ENCODE measurements at places on chromosomes 4 and X. TPM values are rescaled to one million over a fixed set of nuclear protein-coding genes. Genes with fewer than 3 reads are reported as not detected.

DNA sequence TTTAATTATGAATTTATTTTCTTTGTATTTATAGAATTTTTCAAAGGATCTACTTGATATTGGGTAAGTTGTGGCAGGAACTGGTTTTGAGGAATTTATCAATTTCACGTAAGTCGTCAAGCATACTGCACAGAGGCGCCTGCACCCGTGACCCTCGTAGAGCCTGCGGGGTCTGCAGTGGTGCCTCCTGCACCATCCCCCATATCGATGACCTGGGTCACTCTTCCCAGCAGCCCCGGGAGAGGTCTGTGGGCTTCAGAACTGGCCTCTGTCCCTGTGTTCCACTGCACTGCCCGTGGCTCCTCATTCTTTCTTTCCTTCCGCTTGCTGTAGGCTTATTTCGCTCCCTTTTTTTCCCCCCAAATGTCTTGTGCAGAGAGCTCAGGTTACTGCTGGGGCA, 31.5 kb upstream of the CPLX1 start:
- no peak for DNase-seq

- peak; percentile 52 for DNase-seq
Observed at GRCh38 chr4:22607382-22607781, 85.4 kb upstream of the GBA3 start.

DNA sequence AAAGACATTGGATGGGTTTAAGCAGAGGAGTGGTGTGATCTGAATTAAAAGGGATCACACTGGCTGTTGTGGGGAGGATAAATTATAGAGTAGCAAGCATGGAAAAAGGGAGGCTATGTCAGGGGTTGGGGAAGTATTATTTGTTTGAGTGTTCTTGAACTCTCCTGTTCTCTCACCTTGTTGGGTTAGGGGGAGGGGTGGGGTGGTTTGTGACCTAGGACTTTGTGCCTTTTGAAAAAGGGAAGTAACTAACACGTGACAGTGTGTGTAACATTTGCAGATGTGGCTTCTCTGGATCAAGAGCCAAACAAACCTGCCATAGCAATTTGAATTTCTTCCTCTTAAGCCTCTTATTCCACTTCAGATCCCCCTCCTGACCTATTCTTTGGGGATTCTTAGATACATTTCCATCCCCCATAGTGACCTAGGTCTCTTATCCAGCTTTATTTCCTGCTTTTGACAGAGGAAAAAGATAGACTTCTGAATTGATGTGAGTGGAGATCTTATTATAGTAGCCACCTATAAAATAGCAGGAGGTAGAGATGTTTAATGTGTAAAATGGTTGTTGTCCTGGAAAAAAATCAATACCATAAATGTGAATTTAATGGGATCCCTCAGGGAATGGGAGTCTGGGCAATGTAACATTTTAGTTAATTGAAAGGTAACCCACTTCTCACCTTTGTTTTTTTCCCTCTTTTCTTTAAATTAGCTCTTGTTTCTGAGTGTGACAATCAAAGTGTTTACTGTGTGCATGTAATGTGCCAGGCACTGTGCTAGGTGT, 120.4 kb downstream of the CT47B1 start:
- no peak for DNase-seq

SSX5 gene
- total RNA-seq = not detected

EXOC1L gene
- total RNA-seq = not detected

- no peak for DNase-seq
Observed at GRCh38 chr4:10671366-10671765, 13.2 kb downstream of the CLNK start.

DNA sequence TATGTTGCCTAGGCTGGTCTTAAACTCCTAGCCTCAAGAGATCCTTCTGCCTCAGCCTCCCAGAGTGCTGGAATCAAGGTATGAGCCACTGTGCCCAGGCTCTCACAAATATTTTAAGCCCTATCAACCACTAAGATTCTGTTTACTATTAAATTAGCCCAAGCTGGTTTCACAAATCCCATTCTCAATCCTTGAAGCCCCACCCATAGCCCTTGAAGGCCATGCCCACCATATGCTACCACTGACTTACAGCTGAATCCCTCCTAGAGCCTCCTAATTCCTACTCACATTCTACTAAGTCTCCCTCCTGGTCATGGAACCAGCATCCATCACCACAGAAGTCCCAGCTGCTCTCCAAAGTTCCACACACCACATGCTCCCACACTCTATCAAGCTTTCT, 9.7 kb downstream of the GRIPAP1 start:
- no peak for DNase-seq

DNA sequence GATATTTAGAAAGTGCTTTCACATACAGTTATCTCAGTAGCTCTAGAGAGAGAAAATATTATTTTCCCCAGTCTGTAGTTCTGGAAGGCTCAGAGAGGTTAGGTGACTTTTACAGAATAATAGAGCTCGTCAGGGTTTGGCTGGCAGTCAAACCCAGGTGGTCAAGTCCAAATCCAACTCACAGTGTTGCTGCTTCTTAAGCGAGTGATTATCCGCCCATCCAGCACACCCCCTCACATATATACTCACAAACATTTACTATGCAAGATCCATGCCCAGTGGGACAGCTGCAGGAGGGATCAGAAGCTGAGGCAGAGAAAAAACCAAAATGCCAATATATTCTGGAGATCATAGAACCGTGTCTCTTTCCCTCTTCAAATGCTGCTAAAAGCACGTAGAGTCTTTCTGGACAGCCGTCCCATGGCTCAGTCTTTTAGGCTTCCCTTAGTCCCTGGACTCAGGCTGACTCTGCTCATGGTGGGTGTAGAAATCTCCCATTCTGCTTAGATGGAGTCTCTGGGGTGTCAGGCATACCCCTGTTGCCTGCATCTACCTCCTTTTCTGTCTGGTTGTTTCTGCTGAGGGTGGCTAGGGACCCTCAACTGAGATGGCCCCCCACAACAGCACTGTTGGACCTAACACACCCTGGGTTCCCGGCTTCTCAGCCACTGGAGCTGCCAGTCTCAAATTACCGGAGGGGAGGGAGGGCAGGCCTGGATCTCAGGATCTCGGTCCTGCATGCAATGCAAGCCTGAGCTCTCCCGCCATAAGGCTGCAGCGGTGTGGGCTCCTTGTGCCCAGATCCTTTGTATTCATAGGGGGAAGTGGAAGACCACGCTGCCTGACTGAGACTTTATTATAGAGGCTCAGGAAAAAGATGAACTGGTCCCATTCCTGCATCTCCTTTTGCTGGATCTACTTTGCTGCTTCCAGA, at the start of gene CHRNA9:
CHRNA9 (plus strand) TSS at position 743 of the 934 bp plus-strand sequence; CDS start at position 878, 135 bp downstream.
- DNase-seq = peak; percentile 67

TRAM1L1 gene
- total RNA-seq = 0.79 TPM

DNA sequence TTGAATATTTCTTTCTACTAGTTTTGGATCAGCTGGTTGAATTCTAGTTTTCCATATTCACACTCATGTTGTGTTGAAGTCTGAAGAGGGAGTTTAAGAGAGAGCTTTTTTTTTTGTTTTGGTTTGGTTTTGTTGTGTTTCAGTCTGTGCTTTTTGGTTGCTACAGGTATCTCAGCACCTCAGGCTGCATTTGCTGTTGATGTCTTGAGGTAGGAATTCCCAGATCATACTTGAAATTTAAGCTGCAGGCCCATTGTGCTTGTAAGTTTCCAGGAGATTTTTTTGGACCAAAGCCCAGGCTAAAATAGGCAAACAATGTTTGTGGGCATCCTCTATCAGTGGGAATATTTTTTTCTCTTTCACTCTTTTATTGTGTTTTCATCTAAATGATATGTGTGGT, 190.2 kb upstream of the AGA start:
- DNase-seq = no peak

- no peak for DNase-seq
Observed at GRCh38 chr4:121049072-121049599, 23.2 kb downstream of the NDNF start.

DNA sequence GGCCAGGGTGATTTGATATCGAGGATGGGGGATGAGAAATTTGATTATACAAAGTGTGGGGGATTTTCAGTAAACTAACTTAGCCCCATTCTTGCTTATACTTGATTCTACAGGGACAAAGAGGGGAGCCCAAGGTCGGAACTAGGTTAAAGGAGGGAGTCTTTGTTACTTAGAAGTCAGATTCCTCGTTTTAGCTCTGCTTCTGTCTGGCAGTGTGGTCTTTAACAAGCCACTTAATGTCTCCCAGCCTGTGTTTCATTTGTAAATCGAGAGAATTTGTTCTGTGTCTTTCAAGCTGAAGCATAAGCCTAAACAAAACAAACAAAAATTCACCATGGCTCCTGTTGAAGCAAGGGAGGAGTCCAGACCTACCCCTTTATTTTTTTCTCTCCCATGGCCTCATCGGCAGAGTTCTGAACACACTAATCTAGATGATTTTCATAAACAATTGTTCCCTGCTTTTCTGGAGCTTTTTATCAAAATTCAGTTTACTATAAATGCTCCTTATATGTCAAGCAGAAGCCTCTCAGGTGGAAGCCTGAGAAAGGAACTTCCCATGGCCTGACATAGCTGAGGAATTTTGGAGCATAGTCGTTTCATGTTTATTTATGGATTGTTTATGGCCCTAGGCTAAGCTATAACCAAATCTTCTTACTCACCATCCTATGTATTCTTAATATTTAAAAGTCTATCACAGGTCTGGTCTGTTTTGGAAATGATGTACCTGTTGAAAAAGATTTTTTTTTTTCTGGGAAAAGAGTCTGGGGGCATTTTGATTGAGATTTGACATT, 62.6 kb upstream of the SYTL5 start:
- no peak for DNase-seq

DNA sequence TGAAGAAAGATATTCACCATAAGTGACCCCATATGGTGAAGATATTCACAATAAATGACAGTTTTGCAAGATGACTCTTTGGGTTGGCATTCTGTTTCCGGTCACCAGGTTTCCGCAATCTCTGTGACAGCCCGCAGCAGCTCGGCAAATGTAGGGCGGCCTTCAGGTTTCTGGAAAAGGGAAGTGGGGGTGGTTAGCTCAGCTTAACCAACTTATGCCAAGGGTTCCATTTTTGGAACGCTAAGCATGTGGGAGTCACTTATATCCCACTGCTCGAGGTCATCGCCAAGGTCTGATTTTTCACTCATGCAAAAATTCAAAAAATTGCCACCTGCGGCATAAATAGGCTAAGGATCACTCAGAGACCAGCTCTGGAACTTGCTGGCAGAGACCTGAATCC, 51.0 kb downstream of the NIPAL1 start:
- no peak for DNase-seq

UGT2A1 gene
- total RNA-seq = 0.26 TPM

HGFAC gene
- 0.33 TPM for total RNA-seq

GRCh38 chr4:158850800-158851644, 82.2 kb downstream of the FNIP2 start:
- no peak for DNase-seq

SERTM2 gene
- 0.22 TPM for total RNA-seq

GRCh38 chr4:147776716-147777115, 44.8 kb downstream of the ARHGAP10 start:
- DNase-seq = no peak

- DNase-seq = no peak
Observed at GRCh38 chr4:16227462-16227868, 1.2 kb upstream of the TAPT1 start.

GRCh38 chr4:44927399-44928380, 201.3 kb upstream of the GNPDA2 start:
- DNase-seq = no peak

GRCh38 chr4:41373221-41373620, 116.5 kb downstream of the UCHL1 start:
- DNase-seq = no peak

GRCh38 chr4:33306131-33306530, 2586.0 kb downstream of the PCDH7 start:
- no peak for DNase-seq

GABRA4 gene
- not detected for total RNA-seq

DNA sequence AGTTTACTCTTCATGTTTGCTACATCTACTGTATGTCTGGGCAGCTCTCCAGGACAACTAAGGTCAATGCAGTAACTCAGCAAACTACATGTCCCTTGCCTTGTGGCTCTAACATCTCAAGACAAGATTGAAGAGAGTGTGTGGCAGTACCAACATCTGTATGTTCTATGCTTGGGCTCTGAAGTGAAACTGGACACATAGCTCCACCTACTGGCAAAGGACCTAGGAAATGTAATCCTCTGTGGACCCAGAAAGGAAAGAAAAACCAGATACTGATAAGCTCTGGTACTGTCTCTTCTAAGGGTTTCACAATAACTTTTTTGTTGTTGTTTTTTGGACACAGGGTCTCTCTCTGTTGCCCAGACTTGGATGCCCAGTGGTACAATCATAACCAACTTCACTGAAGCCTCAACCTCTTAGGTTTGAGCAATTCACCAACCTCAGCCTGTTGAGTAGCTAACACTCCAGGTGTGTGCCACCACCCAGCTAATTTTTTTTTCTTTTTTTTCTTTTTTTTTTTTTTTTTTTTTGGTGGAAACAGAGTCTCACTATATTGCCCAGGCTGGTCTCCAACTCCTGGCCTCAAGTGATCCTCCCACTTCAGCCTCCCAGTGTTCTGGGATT, 64.1 kb downstream of the QDPR start:
- DNase-seq = peak; percentile 50

GRCh38 chr4:4344915-4345527, 41.9 kb upstream of the NSG1 start:
- DNase-seq = no peak

XPNPEP2 gene
- total RNA-seq = 0.11 TPM

HTN1 gene
- total RNA-seq = not detected

DNA sequence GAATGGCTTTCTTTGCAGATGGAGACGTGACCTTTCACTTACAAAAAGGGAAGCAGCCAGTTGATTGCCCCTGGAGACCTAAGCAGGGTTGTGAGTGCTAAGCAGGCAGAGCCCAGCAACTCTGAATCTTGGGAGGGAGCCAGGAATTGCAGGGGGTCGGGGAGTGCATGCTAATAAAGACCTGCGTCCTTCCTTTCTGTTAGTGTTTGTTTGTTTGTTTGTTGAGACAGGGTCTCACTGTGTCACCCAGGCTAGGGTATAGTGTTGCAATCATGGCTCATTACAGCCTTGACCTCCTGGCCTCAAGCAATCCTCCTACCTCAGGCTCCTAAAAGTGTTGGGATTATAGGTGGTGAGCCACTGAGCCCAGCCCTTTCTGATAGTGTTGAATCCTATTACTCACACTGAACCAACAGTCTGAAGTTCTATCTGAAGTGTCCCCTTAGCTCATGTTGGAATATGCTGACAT, 137.4 kb downstream of the CEP135 start:
- peak; percentile 42 for DNase-seq

MAGEB1 gene
- 0.18 TPM for total RNA-seq

MAGEA10 gene
- total RNA-seq = not detected

DNA sequence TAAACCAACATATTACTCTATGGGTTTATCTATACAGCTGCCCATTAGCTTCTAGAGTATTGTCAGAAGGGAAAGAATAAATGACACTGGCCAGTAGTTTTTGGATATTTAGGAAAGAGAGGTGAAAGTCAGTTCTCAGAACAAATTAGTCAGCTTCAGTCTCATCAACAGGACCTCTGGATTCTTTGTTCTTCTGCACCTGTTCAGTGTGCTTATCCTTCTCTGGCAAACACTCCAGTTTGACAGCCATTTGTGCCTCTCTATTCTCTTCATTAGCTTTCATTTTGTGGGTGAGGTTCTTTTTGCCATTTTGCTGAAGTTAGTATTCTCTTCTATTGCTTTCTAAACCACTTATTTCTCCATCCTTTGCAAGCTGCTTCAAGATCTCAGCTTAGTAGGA, 107.0 kb downstream of the PCDH18 start:
- no peak for DNase-seq
